AG09309 (cell line): ENCODE measurements at places on chromosomes 5 and 9.

DNA sequence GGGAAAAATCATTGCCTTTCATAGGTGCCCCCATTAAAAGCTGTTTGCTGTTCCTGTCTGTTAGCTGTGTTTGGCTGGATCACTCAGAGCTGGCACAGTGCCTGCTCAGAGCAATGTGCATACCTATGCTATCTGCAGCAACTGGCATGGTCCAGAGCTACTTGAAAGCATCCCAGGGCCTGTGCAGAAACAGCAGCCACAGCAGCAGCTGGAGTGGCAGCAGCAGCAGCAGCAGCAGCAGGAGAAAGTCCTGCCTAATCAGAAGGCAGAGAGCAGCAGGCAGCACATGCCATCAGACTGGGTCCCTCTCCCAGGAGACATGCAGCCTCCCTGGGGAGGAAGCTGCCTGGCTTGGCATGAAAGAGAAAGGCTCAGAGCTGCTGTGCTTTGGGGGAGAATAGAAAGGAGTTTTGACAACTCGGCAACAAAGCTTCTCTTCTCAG, 243.8 kb upstream of the WWC1 start:
- no peak for DNase-seq

GRCh38 chr9:95049761-95050160, 267.7 kb downstream of the FANCC start:
- no peak for DNase-seq

GRCh38 chr9:84780385-84780784, 110.9 kb downstream of the NTRK2 start:
- no peak for DNase-seq

DNA sequence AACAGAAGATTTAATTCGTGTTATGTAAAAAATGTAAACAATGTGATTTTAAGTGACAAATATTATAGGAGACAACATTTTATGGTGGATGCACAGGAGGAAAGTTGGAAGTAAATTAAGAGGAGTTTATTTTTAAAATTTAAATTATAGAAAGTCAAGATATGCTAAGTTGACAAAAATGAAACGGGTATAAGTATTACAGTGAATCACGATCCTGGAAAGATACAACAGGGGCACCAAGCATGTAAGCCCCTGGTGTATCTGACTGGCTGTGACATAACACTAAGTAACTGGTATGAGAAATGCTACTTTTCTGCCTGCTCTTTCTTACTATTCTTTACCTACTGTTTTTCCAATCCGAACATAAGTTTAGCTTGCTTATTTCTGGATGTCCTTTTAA, 419.8 kb upstream of the CHD1 start:
- DNase-seq, result no peak

- DNase-seq, result no peak
Observed at GRCh38 chr9:135888766-135889394, 18.5 kb downstream of the CAMSAP1 start.

DNA sequence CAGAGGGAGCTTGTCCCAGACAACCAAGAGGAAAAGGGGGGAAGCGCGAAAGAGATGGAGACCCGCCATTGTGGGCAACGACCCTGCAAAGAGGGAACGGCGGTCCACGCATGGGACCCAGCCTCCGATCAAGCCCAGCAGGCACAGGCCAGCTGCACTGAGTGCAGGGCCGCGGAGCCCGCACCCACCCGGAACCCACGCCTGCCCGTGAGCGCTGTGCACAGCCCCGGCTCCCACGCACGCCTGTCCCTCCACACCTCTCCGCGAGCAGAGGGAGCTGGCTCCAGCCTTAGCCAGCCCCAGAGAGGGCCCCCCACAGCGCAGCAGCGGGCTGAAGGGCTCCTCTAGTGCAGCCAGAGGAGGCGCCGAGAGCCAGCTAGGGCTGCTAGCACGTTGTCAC, 416.5 kb downstream of the DMRTA1 start:
- DNase-seq, result no peak

DNA sequence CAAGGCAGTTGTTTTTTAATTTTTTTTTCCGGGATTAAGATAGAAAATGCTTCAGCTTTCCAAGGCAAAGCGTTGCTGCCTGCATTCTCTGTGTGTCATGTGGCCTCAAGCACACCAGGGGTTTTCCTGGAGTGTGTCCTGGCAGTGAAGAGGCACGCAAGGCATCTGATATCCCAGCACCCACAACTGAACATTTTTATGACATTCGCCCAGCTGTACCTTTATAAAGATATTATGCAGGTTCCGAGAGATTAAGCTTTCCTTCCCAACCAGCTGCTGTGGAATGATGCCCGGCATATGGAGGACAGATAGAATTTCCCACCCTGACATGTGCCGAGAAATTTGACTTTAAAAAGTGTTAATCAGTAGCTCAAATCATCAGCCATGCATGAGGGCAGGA, 205.6 kb downstream of the GADD45G start:
- DNase-seq, result no peak

DNA sequence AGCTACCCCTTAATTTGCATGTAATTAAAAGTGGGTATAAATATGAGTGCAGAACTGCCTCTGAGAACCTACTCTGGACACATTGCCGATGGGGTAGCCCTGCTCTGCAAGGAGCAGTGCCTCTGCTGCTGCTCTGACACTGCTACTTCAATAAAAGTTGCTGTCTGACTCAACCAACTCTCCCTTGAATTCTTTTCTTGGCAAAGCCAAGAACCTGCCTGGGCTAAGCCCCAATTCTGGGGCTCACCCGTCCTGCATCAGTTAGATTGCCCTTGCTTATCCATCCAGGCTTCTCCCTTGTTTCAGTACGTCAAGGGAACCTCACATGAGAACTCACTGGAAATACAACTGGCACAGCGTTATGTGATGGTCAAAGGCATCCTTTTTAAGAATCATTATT, 44.1 kb downstream of the FBXL7 start:
- no peak for DNase-seq

- no peak for DNase-seq
Observed at GRCh38 chr5:149796030-149796429, 65.9 kb downstream of the PPARGC1B start.

- no peak for DNase-seq
Observed at GRCh38 chr5:176739461-176740051, 70.8 kb upstream of the UNC5A start.

- no peak for DNase-seq
Observed at GRCh38 chr5:31477971-31478370, 53.9 kb downstream of the DROSHA start.

- peak; percentile 29 for DNase-seq
Observed at GRCh38 chr5:78467752-78468357, 107.4 kb downstream of the SCAMP1 start.

DNA sequence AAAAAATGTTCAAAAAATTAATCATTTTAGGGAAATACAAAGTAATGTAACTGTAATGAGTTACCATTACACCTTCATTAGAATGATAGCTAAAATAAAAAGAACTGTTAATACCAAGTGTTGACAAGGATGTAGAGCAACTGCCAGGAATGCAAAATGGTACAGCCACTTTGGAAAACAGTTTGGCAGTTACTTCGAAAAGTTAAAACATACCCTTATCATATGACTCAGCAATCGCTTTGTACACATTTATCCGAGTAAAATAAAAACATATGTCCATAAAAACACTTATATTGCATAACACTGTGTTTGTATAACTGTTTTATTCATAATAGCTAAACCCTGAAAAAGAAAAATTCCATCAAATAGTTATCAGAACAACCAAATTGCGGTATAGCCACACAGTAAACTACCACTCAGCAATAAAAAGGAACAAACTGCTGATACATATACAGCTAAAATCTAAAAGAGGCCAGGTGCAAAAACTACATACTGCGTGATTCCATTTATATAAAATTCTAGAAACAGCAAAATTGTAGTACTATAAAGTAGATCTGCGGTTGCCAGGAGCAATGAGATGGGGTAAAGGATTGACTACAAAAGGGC, 61.7 kb downstream of the RFX3 start:
- DNase-seq, result peak; percentile 38

DNA sequence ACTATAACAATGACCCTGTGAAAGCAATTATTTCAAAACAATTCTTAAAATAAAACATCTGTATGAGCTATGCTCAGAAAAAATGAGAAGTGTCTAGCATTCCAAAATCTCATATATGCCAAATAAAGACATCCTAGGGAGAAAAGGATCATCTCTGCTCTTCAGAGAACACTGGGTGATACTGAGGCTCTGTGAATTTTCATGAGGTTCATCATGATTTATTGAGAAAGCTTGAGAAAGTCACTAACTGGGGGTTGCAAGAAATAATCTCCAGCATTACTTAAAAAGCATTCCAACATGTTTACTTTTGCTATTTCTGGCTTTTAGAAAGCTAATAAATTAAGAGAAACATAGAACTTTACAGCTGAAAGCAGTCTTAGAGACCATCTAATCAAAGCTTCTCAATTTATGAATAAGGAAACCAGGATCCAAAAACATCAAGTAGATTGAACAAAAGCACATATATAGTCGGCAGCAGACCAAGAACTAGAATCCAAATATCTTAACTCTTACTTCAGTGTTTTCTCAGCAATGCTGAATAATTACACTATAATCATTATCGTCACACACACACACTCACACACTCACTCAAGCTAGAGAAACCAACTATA, 372.8 kb downstream of the NR2F1-AS1 start:
- DNase-seq, result peak; percentile 91

- no peak for DNase-seq
Observed at GRCh38 chr5:102523541-102524175, 24.9 kb upstream of the SLCO6A1 start.

GRCh38 chr9:136734837-136735496, 7.8 kb downstream of the LCN10 start:
- DNase-seq, result no peak

DNA sequence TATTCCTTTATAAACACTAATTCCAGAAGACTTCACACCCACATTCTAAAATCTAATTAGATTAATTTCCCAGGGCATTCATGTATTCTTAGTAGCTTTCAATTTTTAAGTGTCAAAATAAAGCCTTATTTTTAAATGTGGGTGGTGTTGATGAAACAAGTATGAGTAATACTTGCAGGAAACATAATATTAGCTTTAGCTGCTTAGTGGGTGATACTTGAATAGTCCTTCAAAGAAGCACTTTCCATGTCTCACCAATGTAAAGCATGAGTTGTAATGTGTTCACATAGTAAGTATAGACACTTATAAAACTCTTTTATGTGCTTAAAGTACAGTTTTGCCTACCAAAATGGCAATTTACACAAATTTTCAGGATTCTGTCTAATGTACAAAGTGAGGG, 6.9 kb downstream of the FNBP1 start:
- no peak for DNase-seq

- no peak for DNase-seq
Observed at GRCh38 chr5:173882632-173883031, 5.5 kb upstream of the CPEB4 start.

DNA sequence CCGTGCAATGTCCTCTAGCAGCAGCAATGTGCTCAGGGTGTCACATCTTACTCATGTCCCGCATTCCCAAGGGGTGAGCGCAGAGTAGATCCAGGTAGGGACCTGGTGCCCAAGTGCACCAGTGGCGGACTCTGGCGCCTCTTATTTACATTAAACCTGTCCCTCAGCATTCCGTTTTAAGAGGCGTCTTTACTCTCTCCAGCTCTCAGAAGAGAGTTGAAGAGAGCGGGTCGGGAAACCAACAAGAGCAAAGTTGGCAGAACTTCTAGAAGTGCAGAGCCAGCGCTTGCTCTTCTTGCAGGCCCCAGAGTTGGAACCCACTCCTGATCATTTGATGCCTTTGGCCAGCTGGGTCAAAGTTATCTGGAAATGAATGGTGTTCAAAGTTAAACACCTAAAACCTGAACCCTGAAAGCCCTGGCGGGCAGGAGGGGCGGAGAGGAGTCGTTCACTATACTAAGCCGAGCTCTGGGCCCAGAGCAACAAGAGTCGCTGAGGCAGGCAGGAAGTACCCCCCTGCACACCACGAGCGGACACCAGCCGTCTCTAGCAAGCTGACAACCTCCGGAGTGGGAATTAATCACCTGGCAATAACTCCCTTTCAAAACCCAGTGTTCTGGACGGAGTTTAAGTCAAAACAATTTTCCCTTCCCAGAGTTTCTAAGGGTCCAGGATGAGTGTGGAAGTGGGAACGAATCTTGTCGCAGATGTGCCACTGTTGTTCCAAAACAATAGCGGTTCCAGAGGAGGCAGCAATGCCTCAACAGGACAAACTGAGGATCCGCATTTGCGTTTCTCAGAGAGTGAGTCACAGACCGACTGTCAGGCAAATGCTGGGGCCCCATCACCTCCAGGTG, 122.8 kb downstream of the TMEM161B start:
- DNase-seq, result no peak

- no peak for DNase-seq
Observed at GRCh38 chr9:106897236-106897635, 34.3 kb downstream of the ZNF462 start.

GRCh38 chr5:147836439-147836838, 5.0 kb upstream of the SPINK1 start:
- DNase-seq, result no peak

- no peak for DNase-seq
Observed at GRCh38 chr5:138276402-138277054, 2.1 kb upstream of the GFRA3 start.

DNA sequence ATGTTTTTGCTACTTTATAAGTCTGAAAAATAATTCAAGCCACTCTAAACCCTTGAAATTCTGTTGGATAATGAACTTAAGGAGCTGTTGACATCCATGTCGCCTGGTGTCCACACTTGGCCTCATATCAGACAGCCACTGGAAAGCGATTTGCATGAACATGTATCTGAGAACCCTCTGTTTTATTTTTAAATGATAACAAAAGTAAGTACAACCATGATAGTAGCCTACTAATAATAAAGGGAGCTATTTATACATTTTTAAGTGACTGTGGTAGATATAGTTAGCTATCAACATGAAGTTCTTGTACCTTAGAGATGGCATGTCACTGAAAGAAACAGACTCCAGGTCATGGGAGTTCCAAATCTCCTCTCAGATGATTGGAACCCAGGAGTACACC, 53.3 kb downstream of the PLCXD3 start:
- no peak for DNase-seq

DNA sequence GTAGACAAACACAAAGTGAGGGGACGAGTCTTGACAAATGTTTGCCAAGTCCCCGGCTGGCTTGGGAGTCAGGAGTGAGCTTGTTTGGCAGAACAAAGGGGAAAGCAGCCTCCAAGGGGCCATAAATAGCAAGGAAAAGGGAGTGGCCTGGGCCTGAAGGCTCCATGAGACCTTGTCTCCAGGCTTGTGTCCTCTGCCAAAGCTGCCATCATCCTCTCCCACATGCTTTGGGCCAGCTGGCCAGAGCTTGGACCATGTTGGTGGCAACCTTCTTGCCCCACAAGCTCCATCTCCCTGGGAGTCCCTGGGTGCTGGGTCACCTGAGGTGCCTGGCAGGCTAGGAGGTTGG, 13.3 kb upstream of the PITX1 start:
- DNase-seq, result no peak
